ENCODE measurements at places on chromosomes 4 and X.
A peak's percentile ranks its signal among the peaks of the same experiment; 100 is the strongest.

DNA sequence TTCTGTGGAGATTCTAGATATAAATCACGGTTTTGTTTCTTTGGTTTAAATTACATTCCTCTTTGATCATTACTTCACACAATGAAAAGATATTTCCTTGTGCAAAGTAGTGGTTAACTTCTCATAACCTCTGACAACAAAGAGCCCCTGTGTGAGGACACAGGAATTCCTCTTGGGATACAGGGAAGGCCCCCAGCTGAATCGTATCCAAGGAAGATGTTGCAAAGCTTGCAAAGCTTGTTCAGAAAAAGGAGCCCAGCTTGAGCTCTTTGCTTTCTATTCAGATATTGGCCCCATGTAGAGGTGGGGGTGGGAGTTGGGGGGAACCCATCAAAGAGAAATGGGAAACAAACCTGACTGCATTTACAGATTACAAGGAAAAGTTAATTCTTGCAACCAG is 145.7 kb downstream of the RELL1 start:
- DNase-seq: no peak

- no peak for DNase-seq
Measured at GRCh38 chr4:47031011-47031678, at the start of gene GABRB1. GABRB1 (plus strand) TSS chr4:47031567.

DNA sequence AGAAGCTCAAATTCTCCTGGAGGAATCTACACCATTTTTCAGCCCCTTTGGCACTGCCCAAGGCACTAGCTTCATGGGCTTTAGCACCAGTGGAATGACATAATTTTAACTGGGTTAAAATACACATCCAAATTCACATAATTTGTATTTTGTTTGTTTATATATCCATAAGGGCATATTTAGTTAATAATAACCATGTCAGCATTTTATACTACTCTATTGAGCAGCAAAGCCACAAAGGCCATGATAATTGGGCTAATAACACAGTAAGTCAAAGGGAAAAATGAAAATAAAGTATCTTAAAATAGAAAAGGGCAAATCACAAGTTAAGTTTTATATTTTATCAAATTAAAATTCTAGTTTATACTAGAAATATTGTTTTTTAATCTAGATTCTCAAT is 262.7 kb upstream of the TACR3 start:
- DNase-seq: no peak

DNA sequence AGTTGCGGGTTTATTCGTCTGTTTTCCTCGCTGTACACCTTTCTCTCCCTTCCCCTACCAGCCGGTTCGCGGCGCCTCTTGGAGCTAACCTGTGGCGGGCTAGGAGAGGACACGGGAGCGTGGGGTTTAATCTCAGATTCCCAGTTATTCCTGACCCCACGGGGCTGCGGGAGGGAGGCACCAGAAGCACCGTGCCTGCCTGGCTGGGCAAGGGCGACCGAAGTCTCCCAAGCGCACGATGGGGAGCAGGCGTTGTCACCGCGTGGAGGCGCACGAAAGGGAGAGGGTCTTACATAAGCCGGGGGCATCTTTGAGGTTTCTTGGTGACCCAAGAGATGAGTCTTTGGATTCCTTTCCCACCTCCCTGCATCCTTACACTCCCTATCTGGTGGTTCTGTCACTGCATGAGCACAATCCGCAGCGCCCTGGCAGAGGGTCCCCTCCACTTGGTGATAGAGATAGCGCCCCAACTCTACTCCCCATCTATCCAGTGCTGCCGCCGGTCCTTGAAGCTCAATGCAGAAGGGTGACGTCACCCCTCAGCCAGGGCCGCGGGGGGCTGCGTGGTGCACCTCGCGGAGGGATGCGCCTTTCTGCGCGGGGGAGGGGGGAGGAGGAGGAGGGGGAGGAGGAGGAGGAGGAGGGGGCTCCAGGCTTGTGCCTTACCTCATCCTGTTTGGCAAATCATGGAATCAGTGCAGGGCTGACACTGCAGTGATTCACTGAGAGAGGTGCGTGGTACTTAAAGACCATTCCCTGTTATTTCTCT is 793 bp downstream of the TSPAN7 start:
- no peak for DNase-seq

GRCh38 chr4:55781812-55782211 is 37.8 kb upstream of the EXOC1L start:
- no peak for DNase-seq

GRCh38 chr4:101304916-101305315 is 42.4 kb downstream of the PPP3CA start:
- no peak for DNase-seq

- DNase-seq: no peak
Measured at GRCh38 chr4:19729886-19730651, 521.6 kb upstream of the SLIT2 start.

- DNase-seq: no peak
Measured at GRCh38 chr4:5866841-5867813, 25.8 kb downstream of the CRMP1 start.

DNA sequence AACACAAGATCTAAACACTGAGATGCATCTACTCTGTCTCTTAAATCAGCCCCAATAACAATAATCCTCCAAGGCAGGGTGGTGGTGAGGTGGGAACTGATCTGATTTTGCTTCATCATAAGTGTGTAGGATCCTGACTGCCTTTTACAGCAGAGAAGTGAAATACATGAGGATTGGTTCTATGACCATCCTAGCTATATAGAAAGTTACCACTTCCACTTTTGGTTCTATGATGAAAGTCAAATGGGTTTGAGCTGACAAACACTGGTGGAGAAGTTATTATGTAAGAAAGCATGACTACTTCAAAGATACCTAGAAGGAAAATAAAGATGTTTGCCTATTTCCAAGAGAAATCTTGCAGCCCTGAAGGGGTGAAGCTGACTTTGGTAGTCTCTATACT is 181.6 kb downstream of the NKX6-1 start:
- no peak for DNase-seq

- no peak for DNase-seq
Measured at GRCh38 chrX:110180928-110181310, 137.0 kb downstream of the AMMECR1 start.

- DNase-seq: no peak
Measured at GRCh38 chr4:151599863-151600262, 160.9 kb downstream of the GATB start.

DNA sequence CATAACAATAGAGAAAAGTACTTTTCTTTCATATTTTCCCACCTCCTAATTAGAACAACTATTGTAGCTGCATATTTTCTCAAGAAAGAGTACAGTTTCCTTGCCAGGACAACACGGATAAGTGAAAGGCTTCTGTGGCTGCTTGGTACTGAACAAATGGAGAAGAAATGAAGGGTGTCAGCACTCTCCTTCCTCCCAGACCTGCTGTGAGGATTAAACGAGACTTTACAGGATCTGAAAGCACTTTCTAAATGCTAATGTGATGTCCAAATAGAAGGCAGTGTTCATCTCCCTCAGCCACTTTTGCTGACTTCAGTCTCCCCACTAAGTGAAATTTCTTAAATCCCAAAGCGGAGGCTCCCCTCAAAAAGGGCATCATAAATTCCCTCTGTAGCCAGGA is 13.9 kb downstream of the NIPAL1 start:
- DNase-seq: no peak

- no peak for DNase-seq
Measured at GRCh38 chrX:66051980-66052379, 12.1 kb upstream of the VSIG4 start.

DNA sequence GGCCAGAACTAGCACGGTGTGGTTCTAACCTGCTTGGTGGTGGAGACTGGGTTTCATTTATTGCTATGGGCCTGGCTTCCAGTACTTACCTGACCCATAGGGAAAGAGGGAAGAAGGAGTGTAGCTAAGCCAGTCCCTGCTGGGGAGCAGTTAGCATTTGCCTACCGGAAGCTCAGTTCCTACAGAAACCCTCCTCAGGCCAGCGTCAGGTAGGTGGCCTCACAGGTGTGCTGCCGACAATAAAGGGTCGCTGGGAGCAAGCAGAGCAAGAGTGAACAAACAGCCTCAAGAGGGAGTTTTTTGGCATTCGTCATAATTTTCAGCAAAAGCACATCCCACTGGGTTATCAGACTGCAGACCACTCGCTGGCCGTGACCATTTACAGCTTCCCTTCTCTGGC is 740.6 kb upstream of the TENM3 start:
- no peak for DNase-seq

- no peak for DNase-seq
Measured at GRCh38 chr4:41384992-41385391, 128.3 kb downstream of the UCHL1 start.

DNA sequence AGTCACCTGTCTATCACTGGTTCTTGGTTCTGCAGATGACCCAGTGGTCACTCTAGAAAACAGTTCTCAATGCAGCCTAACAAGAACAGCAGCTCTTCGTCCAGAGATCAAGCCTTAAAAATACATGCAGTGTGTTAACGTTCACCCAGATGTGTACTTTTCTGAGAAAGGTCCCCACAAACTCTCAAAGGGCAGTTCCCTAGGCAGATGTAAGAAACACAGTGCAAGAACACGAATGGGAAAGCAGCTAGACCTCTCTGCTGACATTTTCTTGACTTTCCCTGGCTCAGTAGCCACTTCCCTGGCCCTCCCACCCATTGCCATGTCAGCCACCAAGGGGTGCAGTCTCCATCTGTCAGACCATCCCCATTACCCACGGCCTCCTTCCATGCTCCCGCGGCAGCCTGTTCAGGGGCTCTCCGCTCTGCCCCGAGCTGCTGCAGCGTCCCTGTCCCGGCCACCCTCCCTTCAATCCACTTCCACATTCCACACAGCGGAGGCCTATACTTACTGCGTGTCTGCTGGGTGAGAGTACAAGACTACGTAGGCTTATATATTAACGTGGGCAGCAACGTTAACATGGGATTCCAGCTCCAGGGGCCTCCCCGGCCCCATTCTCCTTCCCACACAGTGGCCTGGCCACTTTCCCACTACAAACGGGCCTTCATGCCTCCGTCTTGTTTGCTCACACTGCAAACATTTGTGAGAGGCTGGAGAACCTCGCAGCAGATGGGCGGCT is 34.3 kb downstream of the IRF2 start:
- no peak for DNase-seq

DNA sequence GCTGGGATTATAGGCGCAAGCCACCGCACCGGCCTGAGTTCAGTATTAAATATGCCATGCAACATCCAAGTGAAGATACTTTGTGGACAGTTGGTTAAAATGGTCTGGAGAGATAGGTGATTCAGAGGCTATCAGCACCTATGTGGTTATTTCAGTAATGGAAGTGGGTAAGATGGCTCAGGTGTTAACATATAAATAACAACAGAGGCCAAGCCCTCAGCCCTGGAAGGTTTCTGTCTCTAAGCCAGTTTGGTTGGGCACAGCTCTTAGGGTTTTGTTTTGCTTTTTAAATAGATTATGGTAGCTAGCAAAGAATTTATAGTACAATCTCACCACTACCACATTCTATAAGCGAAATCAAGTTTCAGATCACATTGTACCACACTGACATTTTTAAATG is 16.6 kb downstream of the FAM114A1 start:
- no peak for DNase-seq

- no peak for DNase-seq
Measured at GRCh38 chr4:118955515-118955914, 66.9 kb downstream of the SYNPO2 start.

GRCh38 chrX:153714256-153714655 is 9.9 kb downstream of the BCAP31 start:
- DNase-seq: no peak

DNA sequence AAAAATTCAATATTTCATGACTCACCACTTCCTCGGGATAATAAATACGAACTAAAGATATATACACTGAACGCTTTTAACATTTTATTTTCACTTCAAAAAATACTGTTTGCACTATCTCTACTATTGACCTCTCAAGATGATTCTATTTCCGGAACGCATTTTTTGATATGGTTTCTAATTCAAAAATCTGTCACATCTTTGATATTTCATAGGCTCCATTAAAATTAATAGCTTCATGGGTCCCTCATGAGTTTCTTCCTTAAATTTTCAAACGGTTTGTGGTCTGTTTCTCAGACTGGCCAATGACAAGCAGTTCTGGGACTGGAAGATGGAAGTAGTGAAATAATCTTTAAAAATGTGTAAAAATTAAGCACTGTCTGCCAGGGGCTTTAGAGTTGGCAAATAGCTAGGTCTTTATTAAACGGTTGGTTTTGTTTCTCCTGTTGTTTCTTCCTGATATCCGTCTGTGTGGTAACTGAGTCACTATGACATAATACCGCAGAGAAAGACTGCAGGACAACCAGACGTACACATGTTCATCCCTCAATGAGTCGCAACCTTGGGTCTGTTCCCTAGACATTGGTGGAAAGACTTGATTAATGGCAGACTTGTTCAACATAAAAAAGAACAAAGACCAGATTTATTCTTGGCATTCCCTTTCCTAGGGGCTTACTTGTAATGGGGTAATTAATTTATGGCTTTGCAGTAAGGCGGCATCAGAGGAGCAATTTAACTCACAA is 133.8 kb downstream of the PALLD start:
- DNase-seq: no peak

GRCh38 chr4:143597276-143597675 is 83.8 kb downstream of the SMARCA5 start:
- no peak for DNase-seq

- DNase-seq: no peak
Measured at GRCh38 chr4:13617801-13618200, 9.7 kb downstream of the BOD1L1 start.

- DNase-seq: no peak
Measured at GRCh38 chr4:37615059-37615719, 71.0 kb downstream of the RELL1 start.

GRCh38 chrX:14056206-14056605 is 26.5 kb upstream of the GEMIN8 start:
- DNase-seq: no peak

DNA sequence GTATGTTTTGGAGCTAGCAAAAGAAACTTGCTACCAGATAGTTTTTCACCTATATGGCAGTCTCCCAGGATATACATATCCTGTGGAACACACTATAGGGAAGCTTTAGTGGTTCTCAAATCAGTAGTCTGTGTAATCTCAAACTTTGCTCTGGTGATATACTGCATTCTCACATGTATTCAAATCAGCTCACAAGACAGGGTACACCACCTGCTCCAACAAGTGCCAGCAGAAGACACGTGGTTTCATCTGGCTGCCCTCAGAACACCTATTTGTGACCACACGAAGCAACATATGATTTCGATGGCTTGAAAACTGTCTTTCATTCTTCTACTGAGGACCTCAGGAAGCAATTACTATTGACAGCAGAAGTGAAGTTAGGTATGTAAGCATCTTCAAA is 37.7 kb downstream of the BCLAF3 start:
- no peak for DNase-seq

DNA sequence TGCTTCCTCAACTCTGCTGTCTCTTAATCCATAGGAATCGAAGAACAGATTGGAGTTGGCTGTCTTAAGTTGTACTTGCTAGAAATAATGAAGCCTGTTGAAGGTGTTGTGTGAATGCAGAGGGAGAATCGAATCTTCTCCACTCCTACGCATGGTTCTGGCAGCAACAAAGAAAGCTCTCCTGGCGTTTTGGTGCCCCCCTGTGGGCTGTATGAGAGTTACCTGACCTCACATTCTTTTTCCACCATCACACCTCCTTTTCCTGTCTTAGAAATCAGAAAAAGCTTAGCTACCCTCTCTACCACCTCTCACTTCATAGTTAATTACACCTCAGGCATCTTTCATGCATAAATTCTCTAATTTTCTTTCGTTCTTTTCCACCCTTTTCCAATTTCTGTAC is 16.3 kb downstream of the KLF8 start:
- peak; percentile 21 for DNase-seq

GRCh38 chr4:4750187-4750586 is 109.3 kb upstream of the MSX1 start:
- DNase-seq: no peak

GRCh38 chr4:112287258-112287989 is 1.7 kb upstream of the TIFA start:
- no peak for DNase-seq
